AG08396 (cell line): ENCODE measurements at places on chromosomes 4 and X.
A peak's percentile ranks its signal among the peaks of the same experiment; 100 is the strongest.

- DNase-seq: no peak
Observed at GRCh38 chrX:15359701-15360100, 24.4 kb upstream of the PIGA start.

- DNase-seq: peak; percentile 51
Observed at GRCh38 chr4:100168521-100168920, 21.7 kb downstream of the DDIT4L start.

GRCh38 chrX:135509885-135510284 is 10.6 kb upstream of the INTS6L start:
- no peak for DNase-seq

DNA sequence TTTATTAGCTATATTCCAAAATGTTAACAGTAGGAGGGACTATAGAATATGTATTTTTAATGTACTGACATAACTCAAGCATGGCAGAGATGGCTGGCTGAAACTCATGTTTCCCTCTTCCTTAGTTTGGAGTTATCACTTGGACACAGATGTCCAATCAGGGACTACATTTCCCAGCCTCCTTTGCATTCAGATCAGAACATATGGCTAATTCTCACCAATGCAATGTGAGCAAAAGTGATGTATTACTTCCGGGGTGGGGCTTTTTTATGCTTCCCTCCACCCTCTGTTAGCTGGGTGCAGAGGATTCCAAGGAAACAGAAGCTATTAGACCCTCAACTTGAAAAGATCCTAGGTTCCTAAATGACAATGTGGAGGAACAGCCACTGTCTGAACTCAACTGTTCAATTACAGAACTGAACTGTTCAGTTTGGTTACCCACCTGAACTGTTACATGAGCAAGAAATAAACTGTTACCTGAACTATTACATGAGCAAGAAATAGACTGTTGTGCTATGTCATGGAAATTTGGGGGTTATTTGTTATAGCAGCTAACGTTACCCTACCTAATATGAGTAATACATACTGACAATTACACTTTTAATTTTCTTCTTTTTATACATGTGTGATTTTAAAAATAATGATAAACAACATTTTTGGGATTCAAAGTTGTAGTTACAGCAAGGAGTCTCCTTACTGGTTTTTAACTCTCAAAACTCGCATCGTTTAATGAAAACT is 29.6 kb upstream of the ERVMER34-1 start:
- DNase-seq: no peak

- no peak for DNase-seq
Observed at GRCh38 chr4:25128671-25129070, 31.6 kb downstream of the SEPSECS start.

DNA sequence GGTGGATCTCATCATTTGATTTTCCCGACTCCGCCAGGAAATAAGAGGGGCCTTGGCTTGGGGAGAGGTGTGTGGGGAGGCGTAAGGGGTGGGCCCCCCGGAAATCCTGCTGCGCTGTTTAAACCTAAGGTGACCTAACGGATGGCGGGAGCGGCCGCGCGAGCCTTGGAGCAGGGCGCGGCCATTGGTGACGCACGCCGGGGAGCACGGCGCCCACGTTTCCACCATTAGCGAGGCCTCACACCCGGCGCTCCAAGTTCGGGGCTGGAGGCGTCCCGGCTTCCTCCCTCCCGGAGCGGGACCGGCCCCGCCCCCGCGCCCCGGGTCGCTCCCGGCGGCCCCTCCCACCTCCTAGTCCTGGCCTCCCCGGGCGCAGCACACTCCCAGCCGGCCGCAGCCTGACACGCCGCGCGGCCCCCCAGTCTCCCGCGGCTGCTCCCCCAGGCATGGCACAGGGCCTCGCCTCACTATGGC is at the start of gene SMS:
Gene SMS, plus strand, starts transcription at position 354 of the 474 bp plus-strand sequence. Its CDS starts 116 bp downstream, at position 470.
- peak; percentile 79 for DNase-seq

- DNase-seq: no peak
Observed at GRCh38 chr4:37415845-37416369, 171.4 kb downstream of the NWD2 start.

DNA sequence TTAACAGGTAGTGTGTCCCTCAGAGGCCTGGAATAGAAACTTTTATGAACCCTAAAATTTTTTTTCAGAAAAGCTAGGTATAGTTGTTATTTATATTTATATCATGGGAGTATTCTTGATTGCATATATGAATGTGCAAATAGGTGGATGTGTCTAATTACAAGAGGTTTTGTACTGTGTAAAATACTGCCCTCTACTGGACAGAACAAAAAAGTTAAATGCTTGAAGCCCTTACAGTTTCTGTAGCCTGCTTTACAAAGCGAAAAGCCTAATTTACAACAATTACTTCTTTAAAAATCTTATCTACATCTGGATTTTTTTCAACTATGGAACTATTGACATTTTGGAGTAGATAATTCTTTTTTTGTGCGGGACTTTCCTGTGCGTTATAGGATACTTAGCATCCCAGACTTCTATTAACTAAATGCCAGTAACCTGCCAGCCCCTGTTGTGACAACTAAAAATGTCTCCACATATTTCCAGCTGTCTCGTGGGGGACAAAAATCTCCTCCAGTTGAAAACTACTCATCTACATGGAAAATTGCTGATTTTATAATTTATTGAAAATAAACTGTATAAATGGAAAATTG is 35.1 kb downstream of the ENPEP start:
- peak; percentile 17 for DNase-seq

DNA sequence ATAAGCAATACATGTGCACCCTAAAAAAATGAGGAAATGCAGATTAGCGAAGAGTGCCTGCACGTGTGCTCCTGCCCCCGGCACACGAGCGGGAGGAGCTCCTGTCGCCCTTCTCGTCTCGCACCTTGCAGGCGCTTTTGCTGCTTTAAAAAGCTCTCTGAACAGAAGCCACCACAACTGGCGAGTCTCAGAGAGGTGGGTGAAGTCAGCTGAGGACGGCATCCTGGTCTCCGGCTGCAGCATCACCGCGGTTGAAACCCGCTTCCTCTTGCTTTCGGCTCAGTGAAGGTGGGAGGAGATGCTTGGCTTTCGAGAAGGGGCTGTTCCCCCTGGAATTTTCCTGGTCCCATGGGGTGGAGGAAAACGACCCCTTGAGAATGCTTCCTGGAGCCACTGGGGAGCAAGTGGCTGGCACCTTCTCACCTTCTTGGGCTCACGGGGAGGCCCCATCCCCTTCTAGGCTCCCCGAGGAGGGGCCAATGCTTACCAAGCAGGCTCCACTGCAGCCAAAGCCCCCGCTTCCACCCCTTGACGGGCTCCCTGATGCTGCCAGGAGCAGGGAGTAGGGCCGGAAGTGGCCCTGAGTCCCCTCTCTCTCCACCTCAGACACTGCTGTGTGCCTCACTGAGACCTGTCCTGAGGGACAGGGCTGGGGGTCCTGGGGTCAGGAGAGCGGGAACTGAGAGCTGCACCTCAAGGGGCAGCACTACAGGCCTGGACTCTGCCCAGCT is 29.2 kb upstream of the MXD4 start:
- DNase-seq: no peak

DNA sequence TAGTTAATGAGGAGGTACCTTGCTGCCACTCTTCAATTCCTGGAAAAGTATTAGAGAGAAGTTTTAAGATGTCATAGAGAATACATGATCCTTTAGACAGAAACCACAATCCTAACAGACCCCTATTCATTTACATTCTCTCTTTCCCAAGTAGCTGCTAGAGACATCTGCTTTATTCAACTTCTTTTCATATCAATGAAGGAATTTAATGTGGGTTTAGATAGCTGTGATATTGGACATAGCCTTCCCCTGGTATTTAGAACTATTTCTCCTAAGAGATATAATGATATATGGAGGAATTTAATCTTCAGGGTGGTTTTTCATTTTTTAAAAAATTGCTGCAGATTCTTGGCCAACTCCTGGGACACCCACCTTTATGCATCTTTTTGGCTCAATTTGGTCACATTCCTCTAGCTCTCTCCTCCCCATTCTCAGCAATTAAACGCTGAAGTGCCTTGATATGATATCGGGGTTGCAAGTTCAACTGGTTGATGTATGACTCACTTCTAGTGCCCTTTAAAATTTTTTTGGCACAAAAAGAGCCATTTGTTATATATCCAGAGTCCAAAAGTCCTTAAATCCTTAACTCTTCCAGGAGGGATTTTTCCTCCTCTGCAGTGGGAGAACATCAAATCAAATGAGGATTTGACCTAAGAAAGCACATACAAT is 57.6 kb downstream of the DOCK11 start:
- DNase-seq: no peak

- peak; percentile 13 for DNase-seq
Observed at GRCh38 chr4:85967872-85968271, 392.0 kb downstream of the MAPK10 start.

DNA sequence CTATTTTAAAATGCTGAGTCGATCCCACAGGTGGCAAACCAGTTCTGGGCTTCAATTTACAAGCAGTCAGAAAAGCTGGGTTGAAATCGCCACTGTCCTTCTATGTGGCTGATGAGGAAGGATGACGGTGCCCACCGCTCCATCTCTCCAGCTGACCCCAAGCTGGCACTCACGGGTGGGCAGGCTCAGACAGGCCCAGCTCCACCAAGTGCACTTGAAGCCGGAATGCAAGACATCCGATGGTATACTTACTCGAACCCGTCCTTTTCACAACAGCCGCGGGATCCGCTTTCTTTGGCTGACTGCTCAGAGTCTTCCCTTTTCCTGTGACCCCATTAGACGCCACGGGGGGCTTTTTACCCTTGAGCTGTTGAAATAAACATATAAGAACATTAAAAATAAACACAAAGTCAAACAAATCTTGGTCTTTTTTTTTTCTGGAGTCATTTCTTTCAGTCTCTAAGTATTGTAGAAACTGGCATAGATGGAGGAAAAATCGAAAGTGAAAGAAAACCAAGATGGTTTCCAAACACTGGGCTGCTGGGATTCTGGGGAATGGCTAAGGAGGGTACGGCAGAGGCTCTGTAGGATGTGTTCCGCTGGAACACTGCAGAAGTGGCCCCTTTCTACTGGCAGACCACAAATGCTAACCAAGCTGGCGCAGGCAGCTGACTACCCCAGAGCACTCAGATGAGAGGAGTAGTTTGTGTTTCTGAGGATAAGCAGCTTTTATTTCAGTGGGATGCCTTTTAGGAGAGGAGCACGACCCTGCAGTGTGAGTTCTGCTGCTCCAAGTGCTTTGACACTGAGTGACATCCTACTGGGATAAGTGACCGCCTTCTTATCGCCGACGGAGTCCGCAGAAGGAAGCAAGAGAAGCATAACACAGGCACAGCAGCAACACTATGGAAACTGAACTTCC is 160.9 kb downstream of the AFAP1 start:
- peak; percentile 56 for DNase-seq

GRCh38 chrX:22389556-22390179 is 117.0 kb downstream of the CBLL2 start:
- DNase-seq: peak; percentile 26

DNA sequence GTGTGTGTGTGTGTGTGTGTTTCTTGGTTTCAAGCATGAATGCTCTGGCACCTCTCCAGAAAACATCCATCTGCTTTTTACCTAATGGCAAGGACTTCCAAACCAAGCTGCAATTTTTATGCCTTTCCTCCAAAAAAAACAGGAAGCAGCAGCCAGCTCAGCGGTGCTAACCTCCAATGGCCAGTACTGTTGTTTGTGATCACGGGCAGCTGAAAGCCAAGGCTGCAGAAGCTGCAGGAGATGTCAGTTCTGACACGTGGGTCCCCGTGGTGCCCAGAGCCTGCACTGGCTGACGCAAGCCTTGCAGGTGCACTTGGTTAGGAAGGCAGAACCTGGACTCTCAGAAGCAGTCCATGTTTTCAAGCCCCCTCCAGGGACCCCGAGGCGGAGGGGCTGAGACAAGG is 313.6 kb upstream of the DDX53 start:
- DNase-seq: no peak

- no peak for DNase-seq
Observed at GRCh38 chrX:37315511-37316248, 33.5 kb upstream of the PRRG1 start.

DNA sequence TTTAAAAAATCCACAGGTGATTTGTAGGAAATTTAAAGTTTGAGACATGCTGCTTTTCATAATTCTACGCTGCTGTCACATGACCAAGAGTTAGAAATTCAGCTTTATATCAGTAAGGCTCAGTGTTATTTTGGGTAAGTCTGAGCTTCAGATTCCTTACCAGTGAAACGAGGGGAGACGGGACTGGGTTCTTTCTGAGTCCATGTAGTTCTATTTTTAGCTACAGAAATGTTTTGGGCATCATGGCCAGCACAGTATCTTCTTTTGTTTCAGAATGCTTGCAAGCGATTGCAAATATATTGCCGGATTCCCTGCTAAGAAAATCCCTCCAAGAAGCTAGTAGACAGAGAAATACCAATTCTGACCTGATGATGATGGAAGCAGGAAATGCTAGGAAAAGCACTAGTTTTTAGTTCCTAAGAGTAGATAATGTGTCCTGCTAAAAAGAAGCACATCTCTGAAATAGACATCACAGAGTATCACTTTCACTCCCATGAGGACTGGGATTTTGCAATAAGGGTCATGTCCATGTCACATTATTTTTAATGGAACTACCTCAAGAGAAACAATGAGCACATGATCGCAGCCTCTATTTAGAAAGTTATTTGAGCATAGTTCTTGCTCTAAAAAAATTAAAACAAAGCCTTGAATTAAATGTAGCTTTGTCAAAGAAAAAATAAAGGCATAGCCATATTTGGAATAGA is 10.9 kb downstream of the ATP1B4 start:
- DNase-seq: no peak

GRCh38 chr4:111649308-111649707 is 495.9 kb upstream of the FAM241A start:
- no peak for DNase-seq

- no peak for DNase-seq
Observed at GRCh38 chr4:182179105-182179504, 64.1 kb upstream of the TENM3 start.

GRCh38 chr4:7410446-7410845 is 24.3 kb downstream of the PSAPL1 start:
- no peak for DNase-seq

GRCh38 chr4:67558493-67558892 is at the start of gene STAP1:
Gene STAP1, plus strand, starts transcription at chr4:67558727. Its CDS starts 83 bp downstream, at chr4:67558810.
- no peak for DNase-seq

DNA sequence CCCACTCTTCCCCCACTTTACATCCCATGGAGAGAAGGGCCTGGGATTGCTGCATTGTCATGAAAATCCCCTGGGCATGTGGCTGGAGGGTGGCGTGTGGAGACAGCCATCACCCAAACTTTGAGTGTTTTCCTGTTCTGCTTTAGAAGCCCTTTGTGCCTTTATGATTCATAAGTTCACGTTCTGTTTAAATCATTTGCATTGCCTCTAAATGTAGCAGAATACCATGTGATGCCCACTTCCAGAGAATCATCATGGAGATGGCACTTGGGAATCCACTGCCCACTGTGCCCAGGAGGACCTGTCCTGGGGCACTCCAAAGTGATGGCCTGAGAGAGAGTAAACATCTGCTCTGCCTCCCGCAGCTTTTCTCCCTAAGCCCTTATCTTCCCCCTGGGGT is 52.8 kb downstream of the MED28 start:
- DNase-seq: no peak

DNA sequence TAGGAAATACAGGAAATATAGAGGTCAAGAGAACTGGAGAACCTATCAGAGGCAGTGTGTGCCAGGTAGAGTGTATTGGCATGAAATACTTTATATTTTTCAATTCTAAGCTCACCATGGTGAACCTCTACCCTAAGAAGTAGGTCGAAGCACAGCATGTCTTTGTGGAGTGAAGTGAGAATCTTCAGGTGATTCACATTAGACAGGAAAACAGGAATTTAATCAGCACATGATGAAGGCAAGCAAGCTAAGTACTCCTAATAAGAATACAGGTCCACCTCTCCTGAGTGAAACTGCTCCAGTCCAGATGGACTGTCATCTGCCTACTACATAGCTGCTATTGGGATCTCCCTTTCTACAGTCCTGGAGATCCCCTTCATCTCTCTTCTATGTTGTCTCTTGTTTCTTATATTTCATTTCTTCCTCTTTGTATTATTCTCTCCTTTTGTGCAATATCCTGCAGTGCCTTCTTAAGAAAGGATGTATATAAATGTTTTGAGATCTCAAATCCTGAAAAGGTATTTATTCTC is 159.0 kb downstream of the LRBA start:
- no peak for DNase-seq
